ENCODE measurements at places on chromosomes 7 and 10.

DNA sequence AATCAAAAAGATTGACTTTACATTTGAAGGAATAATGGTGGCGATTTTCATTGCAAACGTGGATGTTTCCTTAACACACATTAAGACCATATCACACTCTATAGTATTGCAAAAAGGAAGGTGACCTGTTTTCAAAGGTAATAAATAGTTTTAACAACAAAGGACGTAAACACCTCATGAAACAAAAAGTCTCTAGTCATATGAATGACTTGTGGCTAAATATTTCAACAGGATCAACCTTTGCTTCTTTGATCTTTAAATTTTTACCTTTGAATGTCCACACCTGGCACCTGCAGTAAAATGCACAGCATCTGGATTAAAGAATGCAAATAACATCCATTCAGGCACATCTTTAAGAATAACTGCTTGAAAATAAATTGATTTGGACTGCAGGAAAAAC lies 30.0 kb upstream of the FERD3L start:
- DNase-seq, result no peak

GRCh38 chr10:14219411-14219810 lies 111.3 kb downstream of the FRMD4A start:
- DNase-seq, result no peak

DNA sequence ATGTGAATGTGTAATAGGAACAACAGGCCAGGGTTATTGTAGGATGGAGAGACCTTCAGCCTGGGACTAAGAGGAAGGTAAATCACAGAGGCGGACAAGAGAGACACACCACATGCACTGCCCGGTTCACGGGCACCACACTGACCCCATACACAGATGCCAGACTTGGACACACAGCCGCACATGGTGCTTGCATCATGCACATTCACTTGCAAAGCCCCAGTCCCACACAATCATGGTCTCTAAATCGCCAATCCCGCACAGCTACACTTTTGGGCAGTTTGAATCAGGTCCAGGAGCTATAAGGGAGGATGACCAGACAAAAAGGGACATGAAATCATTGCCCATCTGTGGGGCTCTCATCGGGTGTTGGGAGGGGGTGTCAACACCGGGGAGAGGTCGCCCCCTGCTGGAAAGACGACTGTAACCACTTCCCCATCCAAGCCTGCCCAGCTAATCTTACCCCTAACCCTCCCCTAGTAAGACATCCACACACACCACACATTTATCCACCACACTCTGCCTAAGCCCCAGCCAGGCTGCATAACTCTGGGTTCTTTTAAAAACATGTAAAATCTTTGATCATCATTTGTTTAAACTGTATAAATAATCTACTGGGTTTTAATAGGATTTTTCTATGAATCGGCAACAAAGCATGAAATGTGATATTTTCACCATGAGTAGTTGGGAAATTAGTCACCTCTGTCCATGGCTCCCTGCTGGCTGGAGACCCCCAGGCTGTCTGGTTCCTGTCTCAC lies 40.5 kb upstream of the SLF2 start:
- peak; percentile 84 for DNase-seq

DNA sequence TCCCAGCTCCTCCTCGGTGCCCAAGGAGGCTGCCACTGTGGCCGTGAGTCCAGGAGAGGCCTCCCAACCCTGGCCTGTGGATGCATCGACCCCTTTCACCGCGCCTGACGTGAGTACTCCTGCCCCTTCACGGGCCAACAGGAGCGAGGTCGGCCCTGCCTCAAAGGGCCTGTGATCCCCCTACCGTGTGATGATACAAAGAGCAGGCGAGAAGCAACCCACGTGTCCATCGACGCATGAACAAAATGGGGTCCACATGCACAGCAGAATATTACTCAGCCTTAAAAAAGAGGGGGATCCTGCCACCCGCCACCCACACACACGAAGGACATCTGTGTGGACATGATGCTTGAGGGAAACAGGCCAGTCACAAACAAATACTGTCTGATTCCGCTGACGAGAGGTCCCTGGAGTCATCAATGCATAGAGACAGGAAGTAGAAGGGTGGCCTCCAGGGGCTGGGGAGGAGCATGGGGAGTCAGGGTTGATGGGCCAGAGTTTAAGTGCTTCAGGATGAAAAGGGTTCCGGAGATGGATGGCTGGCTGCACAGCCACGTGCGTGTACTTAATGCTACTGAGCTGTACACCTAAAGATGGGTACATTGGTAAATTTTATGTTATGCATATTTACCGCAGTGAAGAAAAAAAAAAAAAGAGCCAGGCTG lies 151.9 kb downstream of the PRKAG2 start:
- DNase-seq, result no peak

All from activated CD4-positive, alpha-beta T cell treated with anti-CD3 and anti-CD28 coated beads, Interleukin-2, amount 10 ng/mL, durations not matched to agents 24 days and 14 days (primary cell).